ENCODE measurements at places on chromosomes 13 and 19. TPM values are rescaled to one million over a fixed set of nuclear protein-coding genes. Genes with fewer than 3 reads are reported as not detected.

- DNase-seq = no peak
Measured at GRCh38 chr13:94559222-94559795, 36.6 kb downstream of the TGDS start.

- DNase-seq = peak; percentile 68
Measured at GRCh38 chr13:44259045-44260027, 114.3 kb upstream of the SERP2 start.

The ELSPBP1 gene
- not detected for total RNA-seq

- peak; percentile 77 for DNase-seq
Measured at GRCh38 chr19:10339380-10339960, at the start of gene ICAM3. TSS of gene ICAM3 (minus strand) at chr19:10339624. CDS start at chr19:10339614, 10 bp downstream.

DNA sequence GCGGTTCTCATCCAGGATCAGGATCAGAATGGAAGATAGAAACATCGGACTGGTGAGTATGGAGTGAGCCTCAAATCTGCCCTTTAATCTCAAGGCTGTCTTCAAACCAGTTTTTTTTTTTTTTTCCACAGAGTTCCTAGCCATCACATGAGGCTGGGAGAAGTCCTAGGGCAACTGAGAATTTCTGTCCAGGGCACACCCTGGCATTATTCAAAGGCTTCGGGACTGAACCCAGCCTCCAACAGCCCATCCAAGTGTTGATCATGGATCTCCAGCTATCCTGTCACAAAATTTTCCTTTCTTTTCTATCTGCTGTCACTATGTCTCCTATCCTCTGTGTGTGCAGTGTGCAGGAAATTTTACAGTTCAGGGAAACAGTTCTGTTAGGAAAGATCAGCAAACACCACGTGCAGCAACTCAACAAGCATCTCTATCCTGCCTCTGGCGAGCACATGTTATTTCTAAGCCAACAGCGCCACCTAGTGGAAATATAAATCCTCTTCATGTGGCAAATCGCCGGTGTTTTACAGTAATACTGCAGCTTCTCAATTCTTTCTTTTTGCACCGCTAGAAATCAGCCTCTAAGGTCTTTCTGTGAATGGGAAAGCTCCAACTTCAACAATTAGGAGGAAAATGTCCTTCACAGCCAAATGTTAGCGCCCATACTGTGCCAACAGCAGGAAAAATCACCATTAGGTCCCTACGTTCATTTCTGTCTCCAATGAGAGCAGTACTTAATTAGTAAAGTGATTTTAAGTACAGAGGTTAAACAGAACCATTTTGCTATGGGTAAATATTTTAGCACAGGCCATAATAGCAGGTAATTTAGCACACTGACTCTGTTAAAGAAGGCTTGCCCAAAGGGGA, 21.4 kb upstream of the ZNF181 start:
- no peak for DNase-seq

The ZNF418 gene
- 5.9 TPM for total RNA-seq

The RDH8 gene
- total RNA-seq = not detected

GRCh38 chr13:19862481-19863313, 752 bp downstream of the ZMYM5 start:
- DNase-seq = peak; percentile 56
